ENCODE measurements at places on chromosomes 2 and 18.
A peak's percentile ranks its signal among the peaks of the same experiment; 100 is the strongest.

DNA sequence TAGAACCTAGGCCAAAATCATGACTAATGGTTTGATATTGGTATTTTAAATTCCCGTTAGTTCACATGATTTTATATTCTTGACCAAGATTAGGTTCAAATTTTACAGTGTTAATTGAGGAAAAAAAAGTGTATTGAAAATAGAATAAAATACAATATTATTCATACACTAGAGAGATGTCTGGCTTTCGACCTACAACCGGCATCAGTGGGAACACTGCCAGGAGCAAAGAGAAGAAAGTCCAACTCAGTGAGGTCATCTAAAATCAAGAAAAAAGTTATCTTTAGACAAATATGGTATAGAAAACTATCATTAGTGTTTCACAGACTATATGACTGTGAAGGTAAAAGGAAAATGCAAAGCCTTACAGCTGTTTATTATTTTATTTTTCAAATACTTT is 81.5 kb downstream of the PIGN start:
- DNase-seq = no peak

DNA sequence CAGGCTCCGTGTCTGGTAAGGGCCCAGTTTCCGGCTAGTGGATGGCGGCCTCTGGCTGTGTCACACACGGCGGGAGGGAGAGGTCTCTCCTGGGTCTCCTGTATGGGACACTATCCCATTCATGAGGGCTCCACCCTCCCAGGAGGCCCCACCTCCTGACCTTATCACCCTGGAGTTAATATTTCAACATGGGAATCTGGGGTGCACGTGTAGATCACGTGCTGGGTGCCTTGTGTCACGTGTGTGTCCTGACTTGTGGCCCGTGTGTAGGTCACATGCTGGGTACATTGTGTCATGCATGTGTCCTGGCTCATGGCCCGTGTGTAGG is 9.9 kb downstream of the NEU4 start:
- DNase-seq = peak; percentile 73

GRCh38 chr18:79915161-79916127 is 36.0 kb downstream of the SLC66A2 start:
- DNase-seq = no peak

DNA sequence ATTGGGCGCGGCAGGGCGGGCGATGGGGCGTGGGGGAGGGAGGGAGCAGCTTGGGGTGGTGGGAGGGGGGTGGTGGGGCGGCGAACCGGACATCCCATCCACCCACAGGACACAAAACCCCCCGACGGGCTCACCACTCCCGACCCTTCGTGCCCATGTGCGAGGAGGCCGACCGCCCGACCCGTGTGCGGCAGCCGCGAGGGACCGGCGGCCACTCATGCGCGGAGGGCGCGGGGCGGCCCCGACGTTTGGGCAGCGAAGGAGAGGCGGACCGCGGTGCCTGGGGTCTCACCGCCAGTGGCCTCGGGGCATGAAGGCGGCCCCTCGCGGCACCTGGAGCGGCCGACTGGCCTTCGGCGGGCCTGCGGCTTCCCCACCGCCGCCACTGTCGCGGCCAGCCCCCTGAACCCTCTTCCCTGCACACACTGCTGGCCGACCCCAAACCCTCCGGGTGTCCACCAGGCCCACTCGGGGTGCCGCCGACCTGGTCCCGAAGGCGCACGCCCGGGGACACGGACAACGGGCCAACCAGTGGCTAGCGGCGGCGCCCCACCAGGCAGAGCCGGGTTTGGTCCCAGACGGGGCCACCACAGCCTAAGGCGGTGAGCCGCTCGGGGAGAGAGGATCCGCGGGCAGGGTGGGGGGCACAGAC is 94.6 kb upstream of the ANKRD30BL start:
- no peak for DNase-seq

DNA sequence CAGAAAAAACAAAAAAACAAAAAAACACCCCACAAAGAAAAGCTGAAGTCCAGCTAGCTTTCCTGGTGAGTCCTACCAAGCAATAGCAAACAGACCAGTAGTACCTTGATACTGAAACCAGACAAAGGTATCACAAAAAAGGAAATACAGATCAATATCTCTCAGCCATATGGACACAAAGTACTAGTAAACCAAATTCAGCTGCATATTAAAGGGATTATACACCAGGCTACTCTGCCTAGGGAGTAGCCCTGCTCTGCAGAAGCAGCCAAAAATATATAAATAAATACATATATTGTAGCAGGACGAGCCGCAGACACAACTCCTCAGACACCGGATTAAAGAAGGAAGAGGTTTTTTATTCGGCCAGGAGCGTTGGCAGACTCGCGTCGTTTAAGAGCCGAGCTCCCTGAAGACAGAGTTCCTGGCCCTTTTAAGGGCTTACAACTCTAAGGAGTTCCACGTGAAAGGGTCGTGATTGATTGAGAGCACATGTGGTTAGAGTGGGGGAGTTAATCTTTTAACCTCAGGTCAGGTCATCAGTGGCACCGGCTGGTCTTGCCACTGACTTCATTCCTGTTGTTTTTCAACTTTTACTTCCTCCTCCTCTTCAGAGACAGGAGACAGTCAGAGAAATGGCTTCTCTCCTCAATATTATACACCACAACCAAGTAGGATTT is 38.4 kb upstream of the DTNB start:
- DNase-seq = no peak

GRCh38 chr2:234450431-234451124 is 46.3 kb downstream of the ARL4C start:
- DNase-seq = no peak

DNA sequence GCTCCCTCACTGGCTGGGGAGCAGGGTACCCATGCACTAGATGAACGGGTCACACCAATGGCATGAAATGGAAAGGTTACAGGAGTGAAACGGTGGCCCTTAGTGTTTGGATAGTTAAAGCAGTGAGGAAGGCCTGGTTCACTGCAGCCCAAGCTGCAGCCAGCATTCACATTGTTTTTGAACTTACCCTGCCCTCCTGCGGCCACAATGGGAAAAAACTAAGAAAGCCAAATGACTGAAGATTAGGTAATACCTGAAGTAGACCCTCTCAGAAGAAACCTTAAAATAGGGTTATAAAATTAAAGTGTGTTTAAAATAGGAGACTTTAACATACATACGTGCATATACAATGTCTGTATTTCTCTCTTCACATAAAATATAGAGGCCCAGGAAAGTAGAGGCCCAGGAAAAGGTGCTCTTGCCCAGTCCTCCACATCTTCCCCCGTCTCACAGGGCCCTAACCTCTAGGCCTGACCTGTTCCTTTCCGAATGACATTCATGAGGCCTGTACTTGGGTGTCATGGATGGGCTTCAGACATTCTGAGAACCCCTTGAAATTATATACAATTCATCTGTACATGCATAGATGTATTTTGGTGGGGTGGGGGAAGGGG is 33.3 kb downstream of the DOK1 start:
- DNase-seq = peak; percentile 70

- peak; percentile 82 for DNase-seq
Observed at GRCh38 chr2:28393114-28393836, 617 bp downstream of the FOSL2 start.

- DNase-seq = no peak
Observed at GRCh38 chr2:105244451-105244850, 2.9 kb downstream of the GPR45 start.
